Stimulated activated CD8-positive, alpha-beta memory T cell treated with anti-CD3 and anti-CD28 coated beads, Interleukin-4, amount 100 ng/mL, for 4 hours (primary cell): ENCODE measurements at places on chromosomes 4 and X.

GRCh38 chr4:185280608-185281007, 71.2 kb downstream of the SNX25 start:
- no peak for DNase-seq

- no peak for DNase-seq
These were observed 1.1 kb downstream of the NAA10 start for GRCh38 chrX:153933748-153934147.

DNA sequence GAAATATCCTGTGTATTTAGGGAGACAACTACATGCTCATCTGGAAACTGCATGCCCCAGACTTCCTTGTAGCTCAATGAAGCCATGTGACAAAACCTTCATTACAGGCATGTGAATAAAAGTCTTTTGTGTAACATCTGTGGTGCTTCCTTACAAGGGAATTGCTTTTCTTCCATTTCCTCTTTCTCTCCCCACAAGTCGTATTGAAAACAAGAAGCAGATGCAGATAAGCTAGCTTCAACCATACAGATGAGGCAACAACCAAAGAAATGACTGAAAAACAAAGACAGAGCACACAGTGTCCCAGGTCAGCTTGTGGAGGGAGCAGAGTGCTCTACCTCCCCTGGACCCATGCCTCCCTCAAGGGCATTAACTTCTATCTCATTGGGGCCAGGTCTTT, 115.8 kb upstream of the INPP4B start:
- no peak for DNase-seq

DNA sequence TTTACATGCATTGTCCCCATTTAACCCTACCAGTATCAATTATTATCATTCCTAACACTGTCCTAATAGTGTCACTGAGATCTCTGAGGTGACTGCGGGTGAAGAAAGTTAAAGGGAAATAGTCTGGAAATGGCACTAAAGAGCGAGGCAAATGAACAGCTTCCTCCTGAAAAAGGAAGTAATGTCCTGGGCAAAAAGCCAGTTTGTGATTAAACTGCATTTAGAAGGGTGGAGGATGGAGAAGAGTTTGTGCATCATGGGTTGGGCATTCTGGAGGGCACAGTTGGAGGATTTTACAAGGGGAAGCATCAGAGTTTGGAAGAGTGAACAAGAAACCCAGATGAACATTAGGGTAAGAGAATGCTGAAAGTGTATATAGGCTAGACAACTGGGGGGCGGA, 60.5 kb upstream of the SLC25A4 start:
- DNase-seq: no peak

DNA sequence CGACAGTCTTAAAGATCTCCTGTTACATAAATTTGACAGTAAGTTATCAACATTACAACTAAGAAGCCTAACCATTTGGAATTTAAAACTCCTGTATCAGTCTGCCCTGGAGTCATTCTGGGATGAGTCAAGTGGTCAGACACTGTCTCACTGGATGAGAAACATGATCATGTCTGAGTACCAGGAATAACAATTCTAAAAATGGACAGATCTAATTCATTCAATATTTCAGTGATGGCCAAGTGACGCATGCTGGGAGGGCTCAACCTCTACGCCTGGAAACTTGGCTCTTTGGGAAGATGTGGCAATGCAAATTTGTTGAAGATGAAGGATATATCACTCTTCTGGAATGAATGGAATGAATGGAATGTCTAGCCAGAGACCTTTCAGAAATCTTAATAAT, 1427.2 kb downstream of the STIM2 start:
- DNase-seq: no peak

- no peak for DNase-seq
These were observed 35.3 kb upstream of the ADAMTS3 start for GRCh38 chr4:72604324-72604723.

DNA sequence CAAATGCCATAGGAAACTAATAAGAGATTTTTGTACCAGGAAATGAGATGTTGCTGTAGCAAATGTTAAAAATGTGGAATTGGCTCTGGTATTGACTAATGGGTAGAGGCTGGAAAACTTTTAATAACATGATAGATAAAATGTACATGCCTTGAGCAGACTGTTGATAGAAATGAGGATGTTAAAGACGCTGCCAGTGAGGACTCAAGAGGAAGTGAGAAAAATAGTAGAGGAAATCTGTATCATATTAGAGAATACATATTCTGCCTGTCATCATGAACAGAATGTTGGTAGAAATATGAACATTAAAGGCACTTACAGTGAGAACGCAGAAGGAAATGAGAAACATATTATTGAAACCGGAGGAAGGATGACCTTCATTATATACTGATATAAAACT, 577.2 kb upstream of the HTR2C start:
- DNase-seq: no peak

DNA sequence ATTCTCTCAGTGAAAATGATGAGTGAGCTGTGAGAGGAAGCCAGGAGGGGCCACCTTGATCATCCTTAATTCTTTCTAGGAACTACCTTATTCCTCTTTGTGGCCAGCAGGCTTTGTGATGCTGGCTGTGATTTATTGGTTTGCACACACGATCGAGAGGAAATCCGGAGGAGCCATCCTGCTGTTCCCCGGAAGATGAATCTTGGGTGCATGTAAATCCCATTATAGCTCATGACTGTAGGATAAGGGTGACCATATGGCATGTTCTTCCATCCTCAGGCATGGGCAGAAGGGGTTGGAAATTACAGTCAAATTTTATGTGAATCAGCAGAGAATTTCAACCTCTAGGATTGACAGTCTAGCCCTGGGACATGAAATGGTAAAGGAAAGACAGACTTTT, 254.5 kb downstream of the UNC5C start:
- no peak for DNase-seq

DNA sequence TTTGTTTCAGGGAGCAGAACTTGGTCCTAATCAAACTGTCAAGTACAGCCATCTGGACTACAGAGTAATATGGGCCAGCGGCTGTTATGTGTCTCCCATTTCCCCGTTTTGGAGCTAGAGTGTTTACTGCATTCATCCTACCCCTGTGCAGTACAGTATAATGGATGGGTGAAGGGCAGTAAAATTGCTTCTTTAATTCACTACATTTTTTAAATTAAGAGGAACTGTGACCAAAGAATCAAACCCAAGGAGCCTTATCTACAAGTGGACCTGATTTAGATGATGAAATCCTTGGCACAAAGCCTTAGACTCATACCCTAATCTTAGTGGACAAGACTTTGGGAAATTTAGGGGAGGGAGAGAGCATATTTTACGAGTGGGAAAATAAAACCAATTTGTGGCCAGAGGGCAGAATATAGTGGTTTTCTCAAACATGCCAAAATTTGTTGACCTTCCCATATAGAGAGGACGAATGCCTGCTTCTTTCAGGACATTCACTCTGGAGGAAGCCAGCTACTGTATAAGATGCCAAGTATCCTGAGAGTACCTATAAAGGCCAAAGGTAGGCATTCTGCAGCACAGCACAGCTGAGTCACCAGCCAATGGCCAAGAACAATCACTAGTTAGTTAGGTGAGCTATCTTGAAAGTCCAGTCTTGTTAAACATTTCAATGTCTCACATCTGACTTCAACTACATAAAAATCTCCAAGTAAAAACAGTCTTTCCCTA, 253.8 kb upstream of the KCNIP4 start:
- no peak for DNase-seq

DNA sequence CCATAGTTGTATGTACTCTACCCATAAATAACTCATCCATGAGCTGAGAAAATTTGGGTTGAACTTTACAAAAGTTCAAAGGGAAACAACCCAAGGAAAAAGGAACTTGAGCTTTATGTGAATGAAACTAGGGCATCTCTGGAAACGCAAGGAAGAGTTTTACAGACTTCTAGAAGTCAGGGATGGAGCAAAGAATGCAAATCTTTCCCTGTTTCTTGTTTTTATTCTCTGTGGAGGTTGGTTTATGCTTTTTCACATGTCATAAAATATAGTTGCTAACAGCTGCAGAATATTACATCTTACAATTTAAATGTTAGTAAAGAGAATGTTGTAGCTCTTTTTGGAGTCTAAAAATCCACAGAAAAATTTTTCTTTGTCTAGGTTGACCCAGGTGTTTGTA, 754.1 kb downstream of the PCDH7 start:
- no peak for DNase-seq

DNA sequence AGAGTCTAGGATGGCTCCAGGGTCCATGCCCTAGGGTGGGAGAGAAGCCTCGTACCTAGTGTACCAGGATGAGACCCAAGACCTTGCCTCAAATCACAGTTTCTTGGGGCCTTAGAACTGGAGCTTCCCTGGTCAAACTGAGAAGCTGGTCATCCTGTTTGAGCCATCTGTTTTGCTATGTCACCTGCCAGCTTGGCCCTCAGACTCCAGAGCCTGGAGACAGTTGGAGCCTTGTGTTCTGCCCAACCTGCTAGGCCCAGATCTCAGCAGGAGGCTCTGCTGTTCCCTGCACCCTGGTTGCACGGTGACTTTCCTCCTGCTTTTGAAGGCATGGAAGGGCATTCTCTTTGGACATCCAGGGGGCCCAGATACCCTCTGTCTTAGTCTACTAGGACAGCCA, 206.3 kb upstream of the ATP6AP2 start:
- no peak for DNase-seq
